ENCODE measurements at places on chromosomes 5 and 9.

DNA sequence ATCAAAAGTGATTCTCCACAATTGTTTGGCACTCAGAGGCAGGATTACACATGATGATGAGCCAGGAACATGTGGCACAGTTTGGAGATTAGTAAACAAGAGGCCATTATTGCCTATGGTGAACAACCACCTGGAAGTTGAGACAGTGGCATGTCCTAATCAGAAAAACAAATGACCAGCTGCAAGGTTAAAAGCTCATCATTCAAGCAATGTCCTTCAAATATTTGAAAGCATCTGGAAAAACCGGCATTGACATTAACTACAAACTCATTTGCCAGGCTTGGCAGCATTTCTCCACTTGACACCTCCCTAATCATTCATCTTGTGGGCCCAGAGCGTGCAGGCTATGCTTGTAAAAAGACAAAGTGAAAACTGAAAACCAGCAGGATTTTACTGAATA is 80.6 kb upstream of the MEGF10 start:
- no peak for DNase-seq

GRCh38 chr5:10981932-10982331 is 220.9 kb upstream of the DAP start:
- no peak for DNase-seq

DNA sequence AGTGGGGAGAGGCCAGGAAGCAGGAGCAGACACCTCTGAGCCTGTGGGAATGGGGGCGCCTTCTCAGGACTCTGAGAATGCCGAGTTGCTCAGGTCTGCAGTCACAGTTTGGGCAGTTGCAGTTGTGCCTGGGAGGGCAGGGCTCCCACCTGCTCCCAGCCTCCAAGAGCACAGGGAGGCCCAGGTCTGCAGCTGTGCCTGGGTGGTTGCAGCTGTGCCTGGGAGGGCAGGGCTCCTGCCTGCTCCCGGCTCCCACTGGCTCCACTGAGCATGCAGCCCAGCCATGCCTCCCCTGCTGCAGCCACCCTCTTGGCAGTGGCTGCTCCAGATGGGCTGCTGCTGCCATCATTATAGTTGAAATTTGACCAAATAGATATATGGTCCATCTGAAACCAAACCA is 1062.8 kb upstream of the ACO1 start:
- DNase-seq, result no peak

DNA sequence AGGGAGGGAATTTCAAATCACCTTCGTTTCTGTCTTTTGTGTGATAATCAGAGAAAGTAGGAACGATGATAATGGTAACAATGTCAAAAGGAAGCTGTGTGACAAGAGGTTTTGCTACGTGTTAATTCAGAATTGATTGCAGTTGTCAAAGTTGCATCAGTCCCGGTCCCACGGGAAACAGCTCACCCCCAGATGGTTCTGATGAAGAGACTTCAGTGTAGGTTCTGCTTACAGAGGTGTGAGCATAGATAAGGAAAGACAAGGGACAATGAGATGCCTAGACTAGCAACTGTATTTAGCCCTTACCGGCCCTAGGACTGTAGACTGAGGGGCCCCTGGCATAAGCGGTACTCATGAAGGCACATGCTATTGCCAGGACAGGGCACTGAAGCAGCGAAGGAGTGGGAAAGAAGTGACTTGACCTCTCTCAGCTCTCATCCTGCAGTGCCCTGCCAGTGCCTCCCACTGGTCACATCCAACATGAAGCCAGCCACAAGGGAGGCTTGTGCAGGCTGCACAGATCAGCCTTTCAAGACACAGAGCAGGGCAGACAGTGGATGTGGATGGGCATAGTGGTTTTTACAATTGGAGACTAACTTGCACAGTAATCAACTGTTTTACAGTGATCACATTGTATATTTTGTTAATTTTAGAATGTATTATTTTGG is 21.1 kb downstream of the PDE8B start:
- no peak for DNase-seq

- no peak for DNase-seq
Observed at GRCh38 chr9:676780-677438, 164.6 kb upstream of the DMRT1 start.

GRCh38 chr9:119368681-119369581 is at the start of gene BRINP1:
TSS of gene BRINP1 (minus strand) at chr9:119369435. CDS start at chr9:119313355, 56,080 bp downstream.
- DNase-seq, result no peak

DNA sequence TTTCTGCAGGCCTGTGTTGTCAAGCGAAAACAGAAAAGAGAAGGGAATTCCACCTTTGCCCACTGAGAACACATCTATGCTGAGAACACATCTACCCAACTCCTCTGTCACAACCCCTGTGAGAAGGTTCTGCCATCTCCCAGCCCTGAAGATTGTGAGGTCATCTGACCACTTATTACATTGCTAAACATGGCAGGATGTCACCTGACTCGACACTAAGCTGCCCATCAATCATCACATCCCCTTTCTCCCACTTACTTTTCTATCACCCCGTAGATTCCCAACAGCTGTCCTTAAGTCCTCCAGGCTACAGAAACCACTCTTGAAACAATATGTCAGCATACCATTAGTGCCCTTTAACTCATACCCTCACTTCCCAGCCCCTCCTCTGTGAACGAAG is 64.2 kb upstream of the PRSS3 start:
- no peak for DNase-seq

DNA sequence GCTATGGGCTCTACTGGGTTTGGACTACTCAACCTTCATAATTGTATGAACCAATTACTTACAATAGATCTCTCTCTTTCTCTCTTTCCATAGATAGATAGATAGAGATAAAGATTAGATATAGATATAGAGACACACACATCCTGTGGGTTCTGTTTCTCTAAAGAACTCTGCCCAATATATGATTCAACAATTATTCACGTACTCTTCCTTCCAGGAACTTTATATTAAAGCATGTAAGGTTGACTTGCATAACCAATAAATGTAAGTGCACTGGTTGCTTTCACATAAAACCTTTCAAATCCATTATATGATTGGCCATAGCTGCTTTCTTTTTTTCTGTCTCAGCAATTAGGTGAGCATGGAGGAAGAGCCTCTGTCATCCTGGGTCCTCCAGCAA is 46.7 kb upstream of the CDH18 start:
- no peak for DNase-seq

GRCh38 chr5:81513982-81514381 is 120.0 kb upstream of the ACOT12 start:
- no peak for DNase-seq

GRCh38 chr5:94830520-94830919 is 212.1 kb downstream of the SLF1 start:
- no peak for DNase-seq

DNA sequence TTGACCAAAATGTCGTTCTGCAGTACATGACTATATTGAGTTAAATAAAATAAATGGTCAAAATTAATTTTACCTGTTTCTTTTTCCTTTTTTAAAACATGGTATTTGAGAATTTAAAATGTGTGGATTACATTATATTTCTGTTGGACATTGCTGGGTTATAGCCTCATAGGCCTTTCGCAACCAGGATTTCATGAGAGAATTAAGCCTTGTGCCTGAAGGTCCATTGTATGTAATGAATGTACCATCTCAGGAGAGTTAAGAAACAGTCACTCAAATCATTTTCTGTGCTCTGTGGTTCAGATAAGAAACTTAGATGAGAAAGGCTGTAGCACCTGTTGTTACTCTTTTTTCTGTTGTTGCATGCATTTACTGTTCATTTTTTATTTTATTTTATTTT is 103.5 kb downstream of the ANGPTL2 start:
- DNase-seq, result no peak

DNA sequence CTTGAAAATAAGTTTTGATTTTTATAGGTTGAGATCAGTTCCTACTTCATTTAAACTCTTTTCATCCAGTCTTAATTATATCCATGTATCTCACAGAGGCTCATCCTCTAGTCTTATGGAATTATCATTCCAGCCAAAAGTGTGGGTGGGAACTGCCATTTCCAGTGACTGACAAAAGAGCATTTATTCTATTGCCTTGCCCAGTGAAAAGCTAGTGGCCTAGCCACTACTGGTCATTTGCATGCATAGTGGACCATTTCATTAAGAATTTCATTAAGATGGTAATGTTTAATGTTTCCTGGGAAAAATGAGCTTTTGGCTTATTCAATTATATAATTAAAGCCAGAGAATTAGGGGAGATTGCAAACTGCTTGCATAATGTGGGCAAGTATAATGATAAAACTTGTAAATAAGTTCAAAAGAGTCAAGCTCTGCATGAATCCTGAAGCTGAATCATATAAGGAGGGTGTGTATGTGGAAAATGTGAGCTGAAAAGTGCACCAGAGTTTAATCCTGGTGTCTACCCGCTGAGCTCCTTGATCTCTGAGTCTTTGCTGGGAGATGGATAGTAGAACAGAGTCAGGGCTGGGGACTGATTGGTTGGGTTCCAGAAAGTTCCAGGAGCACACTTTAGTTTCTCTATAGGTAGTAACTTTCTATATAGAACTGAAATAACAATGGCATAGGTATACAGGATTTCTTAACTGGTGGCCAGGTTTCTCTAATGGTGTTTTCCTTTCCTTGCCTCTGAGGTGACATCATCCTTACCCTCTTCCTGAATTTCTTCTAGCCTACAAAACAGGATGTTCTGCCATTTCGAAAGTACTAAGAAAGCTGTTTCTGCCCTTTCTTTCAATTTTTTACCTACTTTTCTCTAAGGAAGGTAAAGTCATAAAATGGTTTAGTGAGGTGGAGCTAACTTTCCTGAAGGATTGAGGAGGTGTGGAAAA is 78.5 kb downstream of the KIF4B start:
- no peak for DNase-seq

GRCh38 chr5:109186759-109187158 is 223.0 kb downstream of the PJA2 start:
- no peak for DNase-seq

DNA sequence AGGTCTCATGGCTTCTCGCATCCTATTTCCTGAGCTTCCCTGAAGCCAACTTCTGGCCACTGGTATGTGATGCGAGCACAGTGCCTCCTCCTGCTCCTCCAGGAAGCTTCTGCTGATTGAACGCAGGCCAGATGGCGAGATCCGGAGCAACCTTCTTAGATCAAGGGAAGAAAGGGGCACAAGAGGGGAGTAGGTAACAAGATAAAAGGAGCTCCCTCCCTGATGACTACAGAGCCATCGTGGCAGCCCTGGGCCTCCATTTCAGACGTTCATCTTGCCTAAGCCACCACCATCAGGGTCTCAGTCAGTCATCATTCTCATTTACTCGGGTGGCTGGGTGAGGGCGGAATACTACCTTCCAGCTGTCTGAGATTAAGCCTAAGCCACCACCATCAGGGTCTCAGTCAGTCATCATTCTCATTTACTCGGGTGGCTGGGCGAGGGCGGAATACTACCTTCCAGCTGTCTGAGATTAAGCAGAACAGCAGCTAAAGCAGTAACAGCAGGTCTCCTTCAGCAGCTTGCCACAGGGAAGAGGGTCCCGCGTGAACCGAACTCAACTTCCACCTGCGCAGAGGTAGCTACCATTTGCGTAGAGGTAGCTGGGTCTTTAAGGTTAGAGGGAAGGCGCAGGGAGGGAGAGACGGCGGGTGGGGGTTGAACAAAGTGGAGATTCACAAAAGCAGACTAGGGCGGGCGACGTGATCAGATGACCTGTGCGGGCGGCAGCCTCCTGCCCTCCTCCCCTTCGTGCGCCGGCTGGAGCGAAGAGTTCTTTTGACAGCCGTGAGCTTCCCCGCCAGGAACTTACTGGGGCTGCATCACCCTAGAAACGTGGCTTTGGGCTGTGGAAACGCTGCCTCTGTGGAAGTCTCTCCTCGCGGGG is 27.9 kb upstream of the MGAT1 start:
- peak; percentile 60 for DNase-seq

DNA sequence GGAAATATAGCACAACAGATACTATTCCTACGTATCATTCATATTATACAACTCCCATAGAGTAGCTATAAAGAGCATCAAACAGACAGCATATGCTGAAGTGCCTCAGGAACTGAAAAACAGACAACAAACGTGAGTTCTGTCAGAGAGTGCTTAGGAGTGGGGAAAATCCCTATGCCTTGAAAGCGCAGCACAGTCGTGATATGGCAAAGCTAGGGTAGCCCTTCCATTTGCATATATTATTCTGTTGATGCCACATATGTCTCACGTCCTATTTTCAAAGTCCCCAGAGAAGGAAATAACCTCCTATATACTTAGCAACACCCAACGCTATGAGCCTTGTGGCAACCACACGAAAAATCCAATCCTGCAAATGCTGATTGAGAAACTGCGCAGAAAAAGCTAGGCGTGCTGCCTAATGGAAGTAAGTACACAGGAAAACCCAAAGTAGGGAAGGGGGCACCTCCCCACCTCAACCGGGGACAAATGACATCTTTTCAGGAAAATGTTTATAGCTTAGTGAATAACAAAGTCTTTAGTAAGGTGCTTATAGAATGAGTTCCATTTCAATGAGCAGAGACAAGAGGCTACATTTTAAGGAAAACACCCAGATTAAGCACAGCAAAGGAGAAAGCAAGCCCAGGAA is 105.1 kb downstream of the MED10 start:
- no peak for DNase-seq

GRCh38 chr9:109409773-109410397 is 88.2 kb downstream of the PTPN3 start:
- DNase-seq, result no peak

DNA sequence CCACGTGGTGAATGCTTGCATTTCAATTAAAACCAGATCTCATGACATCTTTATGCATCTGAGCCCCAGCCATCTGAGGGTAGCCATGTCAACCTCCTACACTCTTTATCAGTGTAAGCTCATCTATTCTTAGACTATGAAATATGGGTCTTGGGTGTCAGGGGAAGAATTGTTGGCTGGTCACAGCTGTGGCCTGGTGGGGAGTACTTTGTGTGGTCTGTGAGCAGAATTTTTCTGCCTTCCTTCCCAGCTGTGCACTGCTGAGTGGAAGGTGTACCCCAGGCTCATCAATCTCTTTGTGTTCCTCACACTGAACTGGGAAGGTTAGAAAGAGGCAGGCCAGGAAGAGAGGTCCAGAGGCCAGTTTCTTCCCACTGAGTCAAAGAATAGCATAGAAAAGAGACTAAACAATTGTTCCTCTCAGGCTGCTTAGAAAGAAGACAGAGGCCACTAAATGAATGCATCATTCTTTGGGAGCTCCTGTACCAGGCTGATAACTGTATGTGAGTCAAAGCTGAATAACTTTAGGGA is 202.7 kb upstream of the RGMB start:
- DNase-seq, result no peak

GRCh38 chr9:91433180-91433579 is 9.5 kb upstream of the NFIL3 start:
- no peak for DNase-seq

- peak; percentile 9 for DNase-seq
Observed at GRCh38 chr5:83718195-83718825, 2.3 kb downstream of the HAPLN1 start.

- DNase-seq, result no peak
Observed at GRCh38 chr5:54645882-54646355, 128.4 kb downstream of the SNX18 start.

- DNase-seq, result no peak
Observed at GRCh38 chr5:9474219-9475002, 71.5 kb downstream of the SEMA5A start.

- DNase-seq, result no peak
Observed at GRCh38 chr5:79133121-79133656, 21.6 kb downstream of the BHMT start.

- DNase-seq, result no peak
Observed at GRCh38 chr9:129113645-129114304, 2.6 kb downstream of the PTPA start.

Data from stimulated activated CD4-positive, alpha-beta T cell treated with anti-CD3 and anti-CD28 coated beads, TNF-alpha, amount 100 ng/mL, for 48 hours (primary cell).